ENCODE measurements at places on chromosomes 5 and 9.

- DNase-seq = no peak
These were observed 27.6 kb downstream of the RAPGEF1 start for GRCh38 chr9:131712151-131712716.

DNA sequence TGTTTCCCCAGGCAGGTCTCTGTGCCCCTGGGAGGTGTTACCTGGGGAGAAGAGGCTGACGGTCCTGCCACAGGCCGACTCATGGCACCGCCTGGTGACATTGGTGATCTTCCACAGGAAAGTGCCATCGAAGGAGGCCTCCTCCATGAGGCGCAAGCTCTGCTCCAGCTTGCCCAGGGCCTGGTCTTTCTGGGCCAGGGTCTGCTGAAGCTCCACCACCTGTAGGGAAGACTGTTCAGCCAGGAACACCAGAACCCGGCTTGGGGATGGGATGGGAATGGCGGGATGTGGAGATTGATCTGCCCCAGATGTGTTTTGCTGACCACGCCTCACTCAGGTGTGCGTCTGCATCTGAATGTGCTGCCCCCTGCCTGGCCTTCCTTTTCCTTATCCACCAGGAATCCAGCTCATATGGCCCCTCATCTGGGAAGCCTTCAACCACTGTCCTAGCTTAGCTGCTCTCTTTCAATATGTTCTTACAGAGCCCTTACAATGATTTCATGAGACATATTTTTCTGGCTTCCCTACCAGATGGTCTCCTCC lies 15.2 kb downstream of the TRAF1 start:
- DNase-seq = no peak

- no peak for DNase-seq
These were observed 94.0 kb downstream of the RAPGEF6 start for GRCh38 chr5:131541071-131541470.

DNA sequence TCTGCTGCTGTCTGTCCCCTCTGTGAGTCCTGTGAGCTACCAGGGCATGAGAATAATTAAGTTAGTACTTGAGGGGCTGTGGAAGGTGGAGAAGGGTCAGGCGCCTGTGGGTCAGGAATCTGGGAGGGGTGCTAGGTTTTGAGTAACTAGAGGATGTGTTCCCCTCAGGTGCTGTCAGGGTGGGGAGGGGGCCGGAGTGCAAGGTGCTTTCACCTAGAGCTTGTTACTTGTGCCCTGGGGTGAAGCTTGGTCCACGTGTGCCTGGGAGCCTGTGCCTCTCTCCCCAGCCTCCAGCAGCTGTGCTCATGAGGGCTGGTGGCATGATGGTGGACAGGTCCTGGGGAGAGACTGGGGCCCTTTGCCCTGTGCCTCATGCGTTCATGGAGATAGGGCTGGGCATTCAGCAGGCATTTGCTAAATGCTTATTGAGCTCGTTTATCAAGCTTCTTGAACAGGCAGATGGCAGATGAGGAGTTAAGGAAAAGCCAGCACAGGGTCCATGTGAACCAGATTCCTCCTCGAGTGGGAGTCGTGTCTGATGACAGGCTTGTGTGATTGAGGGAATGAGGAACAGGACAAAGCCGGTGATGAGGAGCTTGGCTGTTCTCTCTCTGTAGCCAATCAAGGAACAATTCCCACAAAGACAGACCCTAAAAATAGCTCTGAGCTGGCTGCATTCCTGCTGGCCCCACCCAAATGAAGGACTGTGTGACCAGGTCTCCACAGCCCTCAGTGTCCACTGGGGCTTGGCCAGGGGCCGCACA lies 40.9 kb downstream of the CACNA1B start:
- DNase-seq = no peak

DNA sequence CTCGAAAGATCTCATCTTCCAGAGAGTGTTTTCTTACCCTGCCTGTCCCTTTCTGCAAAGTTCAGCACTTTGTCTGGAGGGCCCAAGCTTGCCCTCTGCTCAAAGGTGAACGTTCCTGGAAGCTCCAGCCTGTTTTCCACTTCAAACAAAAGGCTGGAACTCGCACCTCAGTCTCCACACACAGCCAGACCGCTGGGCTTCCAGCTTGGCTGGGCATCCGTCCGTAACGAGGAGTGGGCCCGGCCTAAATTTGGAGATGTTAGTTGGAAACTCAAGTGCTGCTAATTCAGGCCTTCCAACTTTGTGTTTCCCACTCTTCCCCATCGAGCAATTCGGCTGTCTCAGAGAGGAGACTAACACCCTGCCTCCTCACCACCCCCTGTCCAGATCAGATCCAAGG lies 35.1 kb downstream of the FGF18 start:
- no peak for DNase-seq

GRCh38 chr9:93193388-93194220 lies 9.7 kb downstream of the WNK2 start:
- no peak for DNase-seq

DNA sequence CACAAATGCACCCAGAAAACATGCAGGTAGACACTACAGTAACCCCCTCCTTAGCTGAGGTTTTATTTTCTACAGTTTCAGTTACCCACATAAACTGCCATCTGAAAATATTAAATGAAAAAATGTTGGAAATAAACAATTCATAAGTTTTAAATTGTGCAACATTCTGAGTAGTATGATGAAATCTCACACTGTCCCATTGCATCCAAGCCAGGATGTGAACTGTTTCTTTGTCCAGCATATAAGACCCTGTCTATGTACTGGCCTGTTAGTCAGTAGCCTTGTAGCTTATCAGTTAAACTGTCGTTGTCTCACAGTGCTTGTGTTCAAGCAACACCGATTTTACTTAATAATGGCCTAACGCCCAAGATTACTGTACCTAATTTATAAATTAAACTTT lies 630.5 kb downstream of the ANXA1 start:
- DNase-seq = no peak
